HCEC 1CT (cell line): ENCODE measurements at places on chromosomes 1 and 21.
A peak's percentile ranks its signal among the peaks of the same experiment; 100 is the strongest.

- no peak for DNase-seq
These were observed 12.5 kb downstream of the S100A7A start for GRCh38 chr1:153428791-153429190.

- DNase-seq = no peak
These were observed 60.3 kb upstream of the GADD45A start for GRCh38 chr1:67624680-67625079.

GRCh38 chr1:183273300-183273699 lies 87.2 kb downstream of the LAMC2 start:
- DNase-seq = peak; percentile 44

DNA sequence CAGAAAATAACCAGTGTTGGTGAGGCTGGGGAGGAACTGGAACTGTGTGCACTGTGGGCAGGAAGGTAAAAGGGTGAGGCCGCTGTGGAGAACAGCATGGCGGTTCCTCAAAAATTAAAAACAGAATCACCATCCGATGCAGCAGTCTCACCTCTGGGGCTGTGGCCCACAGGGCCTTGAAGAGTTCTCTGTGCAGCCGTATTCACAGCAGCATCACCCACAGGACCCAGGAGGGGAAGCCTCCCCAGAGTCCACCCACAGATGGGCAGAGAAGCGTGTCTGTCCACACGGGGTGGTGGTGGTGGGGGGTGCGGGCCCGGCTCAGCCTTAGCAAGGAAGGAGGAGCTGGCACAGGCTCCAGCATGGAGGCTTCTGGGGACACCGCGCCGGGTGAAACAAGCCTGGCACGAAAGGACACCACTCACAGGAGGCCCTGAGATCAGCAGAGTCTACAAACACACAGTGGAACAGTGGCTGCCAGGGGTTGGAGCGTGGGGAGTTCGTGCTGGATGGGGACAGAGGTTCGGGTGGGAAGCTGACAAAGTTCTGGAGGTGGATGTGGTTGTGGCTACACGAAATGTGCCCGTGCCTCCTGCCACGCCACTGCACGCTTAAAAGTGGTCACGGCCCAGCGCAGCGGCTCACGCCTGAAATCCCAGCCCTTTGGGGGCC lies 11.5 kb downstream of the MORN1 start:
- DNase-seq = no peak

- DNase-seq = no peak
These were observed 57.4 kb upstream of the PRRC2C start for GRCh38 chr1:171427852-171428471.

GRCh38 chr1:83950106-83950661 lies 48.7 kb downstream of the TTLL7 start:
- DNase-seq = no peak

DNA sequence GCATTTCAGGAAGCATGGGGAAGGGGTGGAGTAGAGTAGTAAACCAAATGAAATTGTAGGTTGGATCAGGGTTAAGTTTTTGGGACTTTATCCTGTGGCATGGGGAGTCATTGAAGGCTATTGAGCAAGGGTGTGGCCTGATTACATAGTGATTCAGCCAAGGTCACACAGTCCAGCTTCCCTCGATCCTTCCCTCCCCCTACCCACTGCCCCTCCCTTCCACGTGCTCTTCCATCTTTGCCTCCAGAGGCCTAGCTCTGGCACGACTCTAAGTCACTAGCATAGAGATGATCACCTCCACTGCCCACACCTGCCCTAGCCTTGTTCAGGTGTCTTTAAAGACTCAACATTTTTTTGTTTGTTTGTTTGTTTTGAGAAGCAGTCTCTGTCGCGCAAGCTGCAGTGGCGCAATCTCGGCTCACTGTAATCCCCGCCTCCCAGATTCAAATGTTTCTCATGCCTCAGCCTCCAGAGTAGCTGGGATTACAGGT lies 37.2 kb upstream of the SLC9A1 start:
- DNase-seq = peak; percentile 36

GRCh38 chr1:3675436-3675835 lies 23.1 kb downstream of the TP73 start:
- DNase-seq = no peak

DNA sequence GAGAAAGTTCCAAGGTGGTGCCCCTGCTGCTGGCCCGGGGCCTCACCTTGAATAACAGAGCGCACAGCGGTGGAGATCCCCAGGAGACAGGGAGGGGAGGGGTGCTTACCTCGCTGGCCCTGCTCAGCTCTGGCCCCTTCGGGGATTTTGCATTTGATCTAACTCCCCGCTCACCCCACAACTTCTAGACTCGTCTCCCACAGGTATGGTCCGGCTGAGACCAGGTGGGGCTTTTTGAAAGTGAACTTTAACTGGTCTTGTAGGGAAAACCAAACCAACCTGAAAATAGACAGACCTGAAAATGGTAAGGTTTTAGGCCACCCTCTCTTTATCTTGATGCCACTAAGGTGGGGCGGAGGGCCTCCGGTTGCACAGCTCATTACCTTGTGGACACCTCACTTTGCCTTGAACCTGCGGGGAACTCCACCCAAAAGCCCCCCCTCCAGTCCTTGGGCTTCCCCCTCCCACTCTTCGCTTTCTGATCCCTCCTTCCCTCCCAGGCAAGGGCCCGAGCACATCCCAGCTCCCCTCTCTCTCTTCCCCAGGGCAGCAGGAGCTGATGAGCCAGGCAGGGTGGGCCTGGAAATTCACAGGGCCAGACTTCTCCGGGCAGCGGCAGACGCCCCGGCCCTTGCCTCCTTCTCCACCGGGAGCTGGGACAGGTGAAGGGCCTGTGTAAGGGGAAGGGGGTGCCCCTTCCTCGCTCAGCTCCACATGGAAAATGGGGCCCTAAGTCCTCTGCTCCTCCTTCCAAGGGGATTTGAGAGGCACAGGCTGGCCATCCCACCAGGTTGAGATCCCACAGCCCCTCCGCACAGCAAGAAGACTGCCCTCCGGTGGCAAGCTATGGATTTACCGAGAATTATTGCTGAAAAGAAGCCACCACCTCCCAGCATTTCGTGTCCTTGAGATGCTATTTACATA lies 16.1 kb downstream of the TNFRSF8 start:
- DNase-seq = peak; percentile 21

- no peak for DNase-seq
These were observed 7.1 kb upstream of the KIF14 start for GRCh38 chr1:200627575-200628222.

- DNase-seq = no peak
These were observed 1.3 kb upstream of the GPATCH4 start for GRCh38 chr1:156602557-156602993.

DNA sequence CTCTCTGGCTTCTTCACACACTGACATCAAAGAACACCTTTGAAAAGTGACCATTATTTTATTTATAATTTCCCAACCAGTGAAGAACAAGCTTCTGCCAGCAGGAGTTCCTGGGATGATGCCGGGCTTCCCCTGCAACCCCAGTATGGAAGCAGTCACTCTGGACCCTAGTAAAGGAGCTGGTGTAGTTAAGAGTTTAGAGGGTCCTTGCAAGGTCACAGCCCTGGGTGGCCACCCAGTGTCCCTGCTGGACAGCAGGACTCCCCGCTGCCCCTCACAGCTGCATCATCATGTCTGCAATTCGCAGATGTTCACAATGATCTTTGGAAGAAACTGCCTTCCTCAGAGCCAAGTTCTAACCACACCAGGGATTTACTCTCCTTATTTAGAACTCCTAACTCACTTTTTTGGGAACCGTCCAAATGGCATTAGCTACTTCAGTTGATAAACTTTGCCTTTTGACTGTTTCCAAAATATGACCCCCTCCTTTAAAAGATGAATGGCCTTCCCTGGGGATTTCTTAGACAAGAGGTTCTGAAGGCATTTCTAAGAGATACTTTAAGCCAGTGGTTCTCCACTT lies 90.6 kb downstream of the HIVEP3 start:
- DNase-seq = no peak

- peak; percentile 97 for DNase-seq
These were observed at the start of gene MTF1 for GRCh38 chr1:37859507-37860345. Gene MTF1 (minus strand): TSS chr1:37859592. CDS start chr1:37857658, 1,934 bp downstream.

- no peak for DNase-seq
These were observed 45.5 kb downstream of the RABGAP1L start for GRCh38 chr1:174204697-174205308.

GRCh38 chr1:167328306-167328815 lies 107.7 kb downstream of the POU2F1 start:
- DNase-seq = no peak

- DNase-seq = no peak
These were observed 7.6 kb downstream of the LRRC8B start for GRCh38 chr1:89532228-89532627.

- DNase-seq = peak; percentile 79
These were observed 13.8 kb upstream of the SFN start for GRCh38 chr1:26848941-26849774.

GRCh38 chr1:212700892-212701819 lies 1.5 kb upstream of the BATF3 start:
- peak; percentile 69 for DNase-seq

DNA sequence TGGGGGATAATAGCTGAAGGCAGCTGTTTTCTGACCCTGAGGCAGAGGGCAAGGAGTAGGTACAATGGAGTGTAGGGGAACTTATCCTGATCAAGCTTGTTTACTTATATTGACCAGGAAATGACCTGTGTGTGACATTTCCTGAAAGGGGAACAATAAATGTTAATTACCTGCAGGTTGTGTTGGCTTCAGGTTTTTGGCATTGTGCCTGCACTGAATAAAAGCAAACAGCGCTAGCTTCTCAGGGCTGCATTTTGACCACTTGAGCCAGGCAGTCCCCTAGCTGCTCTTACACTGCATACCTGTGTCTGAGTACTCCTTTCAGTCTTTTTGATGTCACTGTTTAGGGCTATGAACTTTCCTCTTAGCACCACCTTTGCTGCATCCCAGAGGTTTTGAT lies 40.6 kb downstream of the DRAM2 start:
- DNase-seq = no peak

DNA sequence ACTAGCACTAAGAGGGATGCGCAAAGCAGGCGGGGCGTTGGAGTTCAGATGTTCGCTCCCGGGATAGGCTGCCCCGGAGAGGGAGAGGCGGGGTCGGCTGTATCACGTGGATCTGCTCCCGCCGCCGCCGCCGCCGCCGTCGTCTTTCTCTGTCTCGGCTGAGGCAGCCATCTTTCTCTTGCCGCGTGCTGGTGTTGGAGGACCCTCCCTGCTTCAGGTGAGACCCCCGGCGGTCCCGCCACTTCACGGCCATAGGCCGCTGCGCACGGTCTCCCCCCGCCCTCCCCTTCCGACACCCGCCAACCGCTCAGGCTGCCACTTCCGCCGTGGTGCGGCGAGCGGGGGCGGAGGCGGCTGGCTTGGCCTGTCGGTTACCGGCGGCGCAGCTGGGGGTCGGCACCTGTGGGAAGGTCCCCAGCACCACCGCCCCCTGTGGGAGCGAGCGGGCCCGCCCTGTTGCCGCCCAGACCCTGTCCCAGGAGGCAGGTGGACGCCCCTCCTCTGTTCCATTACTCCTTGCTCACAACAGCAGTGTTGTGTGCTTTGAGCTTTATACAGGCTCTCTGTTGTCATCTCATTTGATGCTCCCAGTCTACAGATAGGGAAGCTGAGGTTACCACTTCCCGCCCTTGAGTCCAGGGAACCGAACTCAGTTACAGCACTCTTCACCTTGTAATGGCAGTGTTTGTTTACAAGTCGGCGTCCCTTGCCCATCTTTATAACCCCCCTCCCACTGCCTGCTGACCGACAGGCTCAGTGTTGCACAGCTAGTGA lies at the start of gene BTF3L4:
BTF3L4 (plus strand) TSS at position 133 of the 774 bp plus-strand sequence. CDS start 3,553 bp downstream, outside the sequence.
- peak; percentile 96 for DNase-seq

GRCh38 chr1:235079443-235080296 lies 49.0 kb downstream of the TOMM20 start:
- DNase-seq = peak; percentile 55

- no peak for DNase-seq
These were observed 43.2 kb downstream of the TMCO4 start for GRCh38 chr1:19756480-19756879.

DNA sequence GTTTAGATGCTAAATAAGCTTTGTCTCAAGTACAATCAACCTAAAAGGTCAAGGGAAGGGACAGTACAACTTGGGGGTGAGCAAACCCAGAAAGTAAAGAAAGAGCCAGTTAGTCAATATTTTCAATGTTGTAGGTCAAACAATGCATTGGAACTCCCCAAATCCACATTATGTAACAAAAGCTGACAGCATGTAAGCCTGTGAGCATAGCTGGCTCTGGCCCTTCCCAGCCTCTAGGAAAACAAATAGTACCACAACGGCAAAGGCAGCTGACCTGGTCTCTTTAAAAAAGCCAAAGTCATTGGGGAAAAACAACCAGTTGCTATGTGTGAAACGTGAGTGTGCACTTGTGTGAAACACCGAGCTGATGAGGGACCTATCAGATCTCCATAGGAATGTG lies 3.4 kb downstream of the CBR1 start:
- DNase-seq = no peak

- no peak for DNase-seq
These were observed 1671.9 kb downstream of the NCAM2 start for GRCh38 chr21:22670148-22670547.

DNA sequence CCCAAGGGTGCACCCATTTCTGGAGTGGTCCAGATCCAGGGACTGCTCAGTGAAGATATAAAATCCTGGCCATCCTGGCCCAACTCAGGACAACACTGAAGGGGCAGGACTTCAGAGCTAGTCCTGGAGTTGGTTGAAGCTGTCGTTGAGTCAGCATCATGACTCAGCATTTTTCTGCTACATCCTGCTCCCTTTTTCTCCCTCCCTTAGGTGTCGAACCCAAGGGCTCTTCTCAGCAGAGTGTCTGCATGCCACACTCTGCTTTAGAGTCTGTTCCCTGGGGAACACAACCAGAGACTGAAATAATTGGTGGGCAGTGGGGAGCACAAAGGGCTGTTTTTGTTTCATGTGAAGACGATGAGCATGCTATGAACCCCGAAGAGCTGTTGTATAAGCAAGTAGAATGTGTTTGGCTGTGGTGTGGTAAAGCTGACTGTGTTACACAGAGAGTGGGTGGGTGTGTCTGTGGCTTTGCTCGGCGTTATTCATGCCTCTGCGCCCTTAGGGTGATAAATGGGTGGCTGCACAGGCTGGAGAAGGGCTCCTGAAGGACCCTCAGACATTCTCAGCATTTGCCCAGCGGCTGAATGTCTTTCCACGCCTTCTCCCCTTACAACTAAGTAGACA lies 167.2 kb downstream of the CYYR1 start:
- DNase-seq = peak; percentile 80

DNA sequence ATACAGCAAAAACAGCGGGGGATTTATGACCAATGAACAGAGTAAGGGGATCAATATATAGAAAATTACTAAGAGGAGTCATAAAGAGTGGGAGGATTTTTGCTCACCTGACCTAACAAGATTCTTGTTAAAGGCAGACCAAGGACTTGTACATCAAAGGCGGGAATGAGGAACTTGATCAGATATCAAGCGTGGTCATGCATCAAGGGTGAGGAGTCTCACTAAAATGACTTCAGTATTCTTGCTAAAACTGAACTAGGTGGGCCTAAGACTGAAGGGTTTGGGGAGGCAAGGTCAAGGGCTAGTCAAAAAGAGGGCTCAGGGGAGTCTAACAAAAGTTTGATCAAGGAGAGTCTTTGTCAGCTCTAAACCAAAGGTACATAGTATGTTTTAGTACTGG lies 2.1 kb downstream of the MOV10 start:
- DNase-seq = no peak

DNA sequence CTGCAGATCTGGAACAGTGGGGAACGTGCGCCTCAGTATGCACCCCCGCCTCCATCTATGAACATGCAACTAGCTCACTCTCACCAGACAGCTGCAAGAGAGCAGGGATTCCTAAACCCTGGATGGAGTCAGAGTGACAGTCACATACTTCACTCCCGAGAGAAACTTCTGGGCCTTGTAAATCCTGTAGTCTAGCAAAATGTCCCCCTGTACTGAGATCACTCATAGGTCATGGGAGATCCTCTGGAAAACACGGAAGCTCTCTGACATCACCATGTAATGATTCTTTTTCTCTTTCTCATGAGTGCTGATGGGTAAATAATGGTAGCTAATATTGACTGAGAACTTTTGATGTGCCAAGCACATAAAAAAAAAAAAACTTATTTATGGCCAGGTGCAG lies 23.4 kb upstream of the TARDBP start:
- no peak for DNase-seq
